ENCODE measurements at places on chromosomes 5 and 9.
A peak's percentile ranks its signal among the peaks of the same experiment; 100 is the strongest.

DNA sequence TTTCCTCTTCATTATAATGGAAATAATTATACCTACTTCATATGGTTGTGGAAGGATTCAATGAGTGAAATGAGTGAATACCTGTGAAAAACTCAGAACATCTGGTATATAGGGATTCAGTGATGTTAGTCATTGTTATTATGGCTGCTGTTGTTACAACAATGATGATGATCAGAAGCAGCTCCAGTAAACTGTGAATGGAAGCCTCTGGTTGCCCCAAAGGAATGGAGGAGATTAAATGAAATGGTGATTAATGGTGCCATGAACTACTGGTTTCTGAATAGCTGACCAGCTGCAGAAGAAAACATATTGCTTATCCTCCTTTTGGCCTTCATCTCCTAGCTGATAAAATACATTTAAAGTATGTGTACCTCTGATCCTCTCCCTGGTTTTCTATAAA, 372.0 kb downstream of the ARHGEF28 start:
- no peaks in the 10 kb centered on the region for H3K4me1 ChIP-seq
- no peaks in the 10 kb centered on the region for H3K36me3 ChIP-seq
- H3K4me3 ChIP-seq: no peak overlapping the region
- H3K27me3 ChIP-seq: no peaks in the 10 kb centered on the region

DNA sequence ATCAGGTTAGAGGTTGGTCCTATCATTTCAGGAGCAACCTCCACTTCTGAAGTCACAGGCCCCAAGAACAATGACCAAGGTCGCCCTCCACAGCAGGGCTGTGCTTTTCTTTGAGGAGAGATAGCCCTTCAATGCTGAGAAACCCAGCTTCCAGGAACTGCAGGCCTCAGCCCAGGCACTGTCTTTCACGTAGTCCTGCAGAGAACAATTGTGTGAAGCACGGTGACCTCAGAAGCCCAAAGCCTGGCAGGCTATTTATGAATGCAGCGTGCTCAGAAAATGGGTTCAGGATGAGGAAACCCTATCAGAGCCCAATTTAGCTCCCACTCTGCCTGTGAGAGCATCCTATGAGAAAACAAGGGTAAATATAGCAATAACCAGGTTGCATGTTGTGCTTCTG, 388.3 kb downstream of the PLK2 start:
- no peak overlapping the region for H3K27ac ChIP-seq
- no peaks in the 10 kb centered on the region for H3K36me3 ChIP-seq
- no peaks in the 10 kb centered on the region for H3K27me3 ChIP-seq

DNA sequence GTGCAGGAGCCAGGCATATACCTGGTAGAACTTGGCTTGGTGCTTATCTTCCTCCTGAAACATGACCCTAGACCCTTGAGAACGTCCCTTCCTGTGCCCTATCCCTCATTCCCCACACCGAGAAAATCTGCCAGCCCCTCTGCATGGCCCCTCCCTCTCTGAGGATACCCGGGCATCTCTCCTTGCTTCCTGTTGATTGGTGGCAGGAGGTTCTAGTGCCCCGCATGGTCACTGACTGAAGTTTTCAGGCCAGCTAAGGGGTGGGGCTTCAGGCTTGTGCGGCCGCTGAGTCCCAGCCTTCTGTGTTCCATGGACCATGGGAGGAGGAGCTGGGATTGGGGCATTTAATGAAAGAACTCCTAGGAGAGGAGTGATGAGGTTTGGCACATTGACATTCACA, 22.8 kb downstream of the IGIP start:
- no peaks in the 10 kb centered on the region for H3K4me1 ChIP-seq
- DNase-seq: no peak
- H3K36me3 ChIP-seq: no peaks in the 10 kb centered on the region
- H3K4me3 ChIP-seq: no peak overlapping the region

DNA sequence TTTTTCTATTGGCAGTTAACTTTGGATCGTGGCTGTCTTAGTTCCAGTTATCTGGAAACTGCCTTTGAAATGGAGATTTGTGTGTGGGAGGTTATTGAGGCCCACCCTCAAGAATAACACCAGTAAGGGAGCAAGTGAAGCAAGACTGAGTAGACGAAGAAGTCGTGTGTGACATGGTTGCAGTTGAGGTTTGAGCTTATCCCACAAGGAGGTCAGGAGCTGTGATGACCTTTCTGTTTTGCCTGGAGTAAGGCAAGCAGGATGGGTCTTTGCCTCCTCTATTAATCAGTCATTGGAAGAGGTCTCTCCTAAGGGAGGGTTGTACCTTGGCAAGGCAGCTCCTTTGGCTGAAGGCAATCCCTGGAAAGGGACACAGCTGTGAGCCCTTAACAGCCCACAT, 49.6 kb upstream of the CTXN3 start:
- peaks cover 43% of the 10 kb centered on the region for H3K27me3 ChIP-seq
- DNase-seq: no peak

- peaks cover 42% of the 10 kb centered on the region for H3K4me1 ChIP-seq
- H3K27ac ChIP-seq: peak overlapping the region; percentile 96
- H3K4me3 ChIP-seq: peak overlapping the region; percentile 18
- H3K27me3 ChIP-seq: no peaks in the 10 kb centered on the region
Observed at GRCh38 chr5:151093476-151093889, 12.6 kb upstream of the TNIP1 start.

- peaks cover 21% of the 10 kb centered on the region for H3K4me1 ChIP-seq
- H3K36me3 ChIP-seq: no peaks in the 10 kb centered on the region
- no peak overlapping the region for H3K27ac ChIP-seq
- no peak for DNase-seq
- H3K27me3 ChIP-seq: no peaks in the 10 kb centered on the region
Observed at GRCh38 chr9:16221822-16222547, 648.5 kb downstream of the BNC2 start.

- no peaks in the 10 kb centered on the region for H3K27me3 ChIP-seq
- H3K36me3 ChIP-seq: no peaks in the 10 kb centered on the region
- H3K27ac ChIP-seq: no peak overlapping the region
- DNase-seq: peak; percentile 22
Observed at GRCh38 chr5:141597394-141597793, 21.4 kb downstream of the DIAPH1 start.

DNA sequence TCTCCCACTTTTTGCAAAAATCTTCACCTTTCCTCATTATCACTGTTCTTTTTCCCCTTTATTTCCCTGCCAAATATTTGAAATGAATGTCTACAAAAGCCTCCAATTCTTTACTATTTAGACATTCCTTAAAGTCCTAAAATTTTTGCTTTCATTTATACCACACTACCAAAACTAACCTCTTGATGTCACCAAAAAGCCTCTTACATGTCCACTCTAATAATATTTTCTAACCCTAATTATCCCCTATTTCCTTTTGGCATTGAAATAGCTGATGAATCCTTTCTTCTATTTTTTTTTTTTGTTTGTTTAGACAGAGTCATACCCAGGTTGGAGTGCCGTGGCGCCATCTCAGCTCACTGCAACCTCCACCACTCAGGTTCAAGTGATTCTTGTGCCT, 32.3 kb upstream of the NRG2 start:
- peak; percentile 45 for DNase-seq
- H3K27ac ChIP-seq: no peak overlapping the region
- no peaks in the 10 kb centered on the region for H3K36me3 ChIP-seq
- no peaks in the 10 kb centered on the region for H3K4me1 ChIP-seq
- peaks cover 2% of the 10 kb centered on the region for H3K27me3 ChIP-seq

DNA sequence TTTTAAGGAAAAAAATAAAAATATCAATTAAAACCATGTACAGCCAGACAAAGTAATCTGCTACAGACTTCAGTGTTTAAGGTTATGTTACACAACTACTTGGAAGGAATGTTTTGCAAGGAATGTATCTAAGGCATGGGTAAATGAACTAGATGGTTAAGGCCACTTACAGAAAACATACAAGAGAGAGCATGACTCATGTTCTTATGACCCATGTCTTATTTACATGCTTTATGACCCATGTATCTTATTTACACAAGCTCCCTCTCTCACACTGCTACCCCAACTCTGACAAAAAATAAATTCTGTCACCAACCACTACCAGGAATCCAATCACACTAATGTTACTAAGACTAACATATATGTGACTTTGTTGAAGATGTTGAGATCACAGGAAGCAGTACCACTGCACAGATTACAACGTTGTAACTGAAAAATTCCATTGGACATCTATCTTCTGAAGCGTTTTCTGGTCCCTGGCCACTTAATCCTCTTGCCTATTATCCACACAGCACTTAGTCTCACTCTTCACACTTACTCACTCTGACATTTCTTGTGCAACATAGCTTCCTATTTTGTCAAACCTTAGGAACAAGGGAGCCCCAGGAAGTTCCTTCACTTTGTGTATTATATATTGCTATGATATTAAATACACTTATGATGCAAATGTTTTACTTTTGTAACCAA, 1630.1 kb upstream of the C9orf72 start:
- no peaks in the 10 kb centered on the region for H3K36me3 ChIP-seq
- no peaks in the 10 kb centered on the region for H3K27me3 ChIP-seq
- H3K4me1 ChIP-seq: 0 out of 2 replicates have a peak, but pooled peaks cover 4% of the 10 kb centered on the region
- no peak overlapping the region for H3K27ac ChIP-seq
- peak; percentile 44 for DNase-seq
- no peak overlapping the region for H3K4me3 ChIP-seq

- no peaks in the 10 kb centered on the region for H3K27me3 ChIP-seq
- H3K36me3 ChIP-seq: no peaks in the 10 kb centered on the region
- DNase-seq: no peak
- peaks cover 9% of the 10 kb centered on the region for H3K4me1 ChIP-seq
- H3K4me3 ChIP-seq: no peak overlapping the region
Observed at GRCh38 chr5:173834071-173834771, 53.9 kb upstream of the CPEB4 start.

GRCh38 chr5:139660923-139661814, 13.0 kb downstream of the CXXC5 start:
- peak; percentile 81 for DNase-seq
- H3K4me3 ChIP-seq: peak overlapping the region; percentile 47
- H3K27me3 ChIP-seq: no peaks in the 10 kb centered on the region

DNA sequence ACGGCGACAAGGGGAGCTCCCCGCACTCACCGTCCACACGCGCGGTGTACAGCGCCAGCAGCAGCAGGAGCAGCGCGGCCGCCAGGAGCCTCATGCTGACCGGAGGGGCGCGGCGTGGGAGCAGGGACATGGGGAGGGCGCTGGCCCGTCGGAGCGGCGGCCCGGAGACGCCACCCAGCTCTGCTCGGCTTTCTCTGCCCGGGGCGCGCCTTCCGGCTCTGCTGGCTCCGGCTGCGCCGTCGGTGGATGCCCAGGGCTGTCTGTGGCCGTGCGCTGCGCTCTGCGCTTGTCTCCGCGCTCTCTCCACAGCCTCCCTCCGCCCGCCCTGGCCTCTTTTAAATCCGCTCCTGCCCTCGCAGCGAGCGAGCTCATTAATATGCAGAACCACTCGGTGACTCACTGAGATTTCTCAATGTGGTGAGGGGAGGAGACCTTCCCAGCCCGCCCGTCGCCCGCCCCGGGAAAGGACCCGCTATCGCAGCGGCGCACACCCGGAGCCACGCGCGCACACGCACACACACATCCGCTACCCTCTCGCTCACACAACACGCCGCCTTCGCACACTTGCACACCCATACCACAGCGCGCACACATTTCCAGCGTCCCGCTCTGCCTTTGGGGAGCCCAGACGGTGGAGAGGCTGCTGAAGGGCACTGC, at the start of gene CXCL14:
Gene CXCL14, minus strand, starts transcription at position 307 of the 657 bp plus-strand sequence. Its CDS starts 213 bp downstream, at position 94.
- no peak within 1 kb of the TSS for H3K4me3 ChIP-seq
- peaks cover 46% of the 10 kb centered on the region for H3K27me3 ChIP-seq
- DNase-seq: no peak
- no peak within 1 kb of the TSS for H3K27ac ChIP-seq
- no peaks in the 10 kb centered on the region for H3K4me1 ChIP-seq

- no peaks in the 10 kb centered on the region for H3K36me3 ChIP-seq
- H3K27ac ChIP-seq: no peak overlapping the region
- H3K27me3 ChIP-seq: no peaks in the 10 kb centered on the region
- no peak overlapping the region for H3K4me3 ChIP-seq
- DNase-seq: no peak
Observed at GRCh38 chr5:110304176-110304575, 422.3 kb downstream of the TMEM232 start.

GRCh38 chr5:117204404-117204803, 629.8 kb upstream of the SEMA6A start:
- no peak overlapping the region for H3K4me3 ChIP-seq
- DNase-seq: no peak
- H3K27ac ChIP-seq: no peak overlapping the region

GRCh38 chr5:138745268-138745667, 8.0 kb upstream of the CTNNA1 start:
- no peaks in the 10 kb centered on the region for H3K36me3 ChIP-seq
- H3K4me1 ChIP-seq: no peaks in the 10 kb centered on the region
- no peak overlapping the region for H3K27ac ChIP-seq

- DNase-seq: no peak
- H3K36me3 ChIP-seq: peaks cover 19% of the 10 kb centered on the region
- no peak overlapping the region for H3K4me3 ChIP-seq
- H3K27me3 ChIP-seq: no peaks in the 10 kb centered on the region
Observed at GRCh38 chr5:313265-313664, 8.2 kb upstream of the AHRR start.

DNA sequence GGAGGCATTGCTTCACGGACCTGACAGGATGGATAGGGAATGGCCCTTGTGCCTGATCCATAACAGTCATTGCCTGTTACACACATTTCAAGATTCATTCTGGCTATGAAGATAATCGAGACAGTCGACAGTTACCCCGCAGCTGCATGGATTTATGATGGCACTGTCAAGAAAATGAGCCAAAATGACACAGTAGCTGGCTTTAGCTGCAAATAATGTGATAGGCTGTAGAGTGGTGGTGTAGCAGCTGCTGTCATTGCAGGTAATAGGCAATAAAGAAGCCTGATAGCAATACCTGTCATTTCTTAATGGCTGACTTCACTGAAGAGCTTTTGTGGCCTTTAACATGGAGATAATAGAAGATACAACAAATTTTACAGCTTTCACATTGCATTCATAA, 1085.2 kb upstream of the ARRDC3 start:
- H3K36me3 ChIP-seq: no peaks in the 10 kb centered on the region
- no peak overlapping the region for H3K4me3 ChIP-seq
- H3K27ac ChIP-seq: no peak overlapping the region
- no peaks in the 10 kb centered on the region for H3K27me3 ChIP-seq
- no peaks in the 10 kb centered on the region for H3K4me1 ChIP-seq

DNA sequence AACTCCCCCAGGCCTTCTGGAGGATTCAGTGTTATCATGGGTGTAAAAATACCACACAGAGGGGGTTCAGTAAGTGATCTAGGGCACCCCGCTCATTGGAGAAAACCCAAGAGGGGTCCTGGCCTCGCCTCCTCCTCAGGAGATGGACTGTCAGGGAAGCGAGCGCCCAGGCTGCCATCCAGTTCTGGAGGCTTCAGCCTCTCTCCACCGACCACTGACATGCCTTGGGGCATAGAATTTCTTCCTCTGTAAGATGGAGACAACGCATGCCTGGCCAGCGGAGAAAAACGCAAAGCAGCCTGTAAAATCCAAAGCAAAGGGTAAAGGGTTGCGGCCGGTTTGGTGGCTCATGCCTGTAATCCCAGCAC, 165.4 kb downstream of the COL23A1 start:
- peaks cover 20% of the 10 kb centered on the region for H3K27me3 ChIP-seq
- H3K4me1 ChIP-seq: no peaks in the 10 kb centered on the region
- no peak overlapping the region for H3K4me3 ChIP-seq

- no peak overlapping the region for H3K27ac ChIP-seq
- peaks cover 28% of the 10 kb centered on the region for H3K27me3 ChIP-seq
- DNase-seq: peak; percentile 3
- no peaks in the 10 kb centered on the region for H3K4me1 ChIP-seq
- H3K4me3 ChIP-seq: no peak overlapping the region
- H3K36me3 ChIP-seq: no peaks in the 10 kb centered on the region
Observed at GRCh38 chr5:179261301-179262125, 83.7 kb downstream of the ADAMTS2 start.

GRCh38 chr9:98132158-98132557, 13.1 kb upstream of the TRIM14 start:
- no peaks in the 10 kb centered on the region for H3K4me1 ChIP-seq
- no peak overlapping the region for H3K27ac ChIP-seq
- no peak overlapping the region for H3K4me3 ChIP-seq
- DNase-seq: no peak

GRCh38 chr5:65588694-65589093, 25.6 kb downstream of the PPWD1 start:
- H3K27ac ChIP-seq: no peak overlapping the region
- DNase-seq: no peak
- H3K4me3 ChIP-seq: no peak overlapping the region
- H3K4me1 ChIP-seq: no peaks in the 10 kb centered on the region

Measured in PC-3 (cell line).